ENCODE measurements at places on chromosomes 11 and 22.

GRCh38 chr22:42061041-42061440 lies 9.6 kb downstream of the NAGA start:
- DNase-seq = no peak

DNA sequence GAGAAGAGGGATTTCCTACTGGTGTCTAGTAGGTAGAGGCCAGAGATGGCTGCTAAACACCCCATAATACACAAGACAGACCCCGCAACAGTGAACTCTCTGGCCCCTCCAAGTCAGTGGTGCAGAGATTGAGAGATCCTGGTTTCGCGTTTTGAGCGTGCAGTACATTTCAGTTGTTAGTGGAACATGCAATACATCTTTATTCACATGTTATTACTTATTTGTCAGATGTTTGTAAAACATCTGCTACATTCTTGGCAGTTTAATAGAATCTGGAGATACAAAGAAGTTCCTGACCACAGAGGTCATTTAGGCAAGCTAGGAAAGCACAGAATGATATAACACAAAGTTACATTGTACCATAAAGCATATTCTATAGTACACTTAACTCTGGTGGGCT lies 41.5 kb downstream of the ST3GAL4 start:
- no peak for DNase-seq

GRCh38 chr22:28710107-28710506 lies 30.5 kb upstream of the TTC28 start:
- DNase-seq = no peak

- DNase-seq = no peak
Observed at GRCh38 chr11:41879214-41879613, 419.8 kb upstream of the LRRC4C start.

DNA sequence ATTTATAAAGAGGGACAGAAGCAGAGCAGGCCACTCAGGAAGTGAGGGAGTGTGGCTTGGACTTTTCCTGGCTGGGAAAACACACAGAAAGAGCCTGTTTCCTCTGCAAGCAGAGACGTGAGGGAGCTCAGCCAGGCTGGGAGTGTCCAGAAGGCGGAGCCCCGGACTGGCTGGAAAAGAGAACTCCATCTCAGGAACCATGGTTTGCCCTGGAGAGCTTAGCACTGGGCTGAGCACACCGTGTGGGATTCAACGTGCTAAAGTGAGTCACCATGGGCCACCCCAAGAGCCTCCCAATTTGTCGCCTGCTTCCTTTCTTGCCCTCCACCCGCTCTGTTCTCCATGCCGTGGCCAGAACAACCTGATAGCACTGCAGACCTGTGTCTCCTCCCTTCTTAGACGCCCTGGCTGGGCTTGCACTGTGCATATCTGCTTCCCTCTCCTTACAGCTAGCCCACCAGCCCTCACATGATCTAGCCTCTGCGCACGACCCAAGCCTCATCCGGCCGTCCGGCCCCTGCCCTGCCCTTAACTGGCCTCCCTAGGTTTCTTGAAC lies 51.8 kb downstream of the GALNT18 start:
- DNase-seq = no peak

GRCh38 chr11:30587269-30587812 lies 1.2 kb upstream of the MPPED2 start:
- DNase-seq = no peak

GRCh38 chr11:108501396-108501795 lies 3.2 kb upstream of the POGLUT3 start:
- no peak for DNase-seq

DNA sequence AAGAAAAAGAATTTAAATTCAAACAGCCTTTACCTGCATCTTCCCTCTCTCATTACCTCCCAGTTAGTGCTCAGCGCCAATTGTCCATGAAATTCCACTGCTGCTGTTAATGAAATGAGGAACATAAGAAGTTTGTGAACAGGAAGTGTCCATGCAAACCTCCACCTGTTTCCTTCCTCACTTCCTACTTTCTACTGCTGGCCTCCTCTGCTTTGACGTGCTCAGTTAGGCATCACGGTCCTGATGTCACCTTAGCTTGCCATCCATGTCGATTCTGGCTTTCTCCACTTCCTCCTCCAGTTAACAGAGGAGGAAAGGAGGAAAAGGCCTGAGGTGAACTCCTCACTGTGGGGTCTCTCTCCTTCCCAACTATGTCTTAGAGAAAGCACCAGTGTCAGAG lies 26.9 kb upstream of the HTR3A start:
- DNase-seq = no peak

DNA sequence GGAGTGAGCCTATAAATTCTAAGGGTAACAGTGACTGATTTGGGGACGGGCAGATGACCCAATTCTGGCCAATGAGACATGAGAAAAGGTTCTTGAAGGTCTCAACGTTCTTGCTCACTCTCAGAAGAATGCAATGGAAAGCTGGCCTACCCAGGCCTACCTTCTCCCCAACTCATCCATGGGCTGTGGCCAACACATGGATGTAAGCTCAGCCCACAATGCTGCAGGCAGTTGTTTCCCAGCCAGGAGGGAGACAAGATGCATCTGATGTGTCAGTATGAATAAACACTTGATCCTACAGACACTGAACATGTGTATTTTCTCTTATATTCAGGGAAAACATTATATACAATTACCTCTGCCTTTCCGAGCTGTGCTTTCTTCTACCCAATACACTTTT lies 24.4 kb downstream of the PI4KA start:
- DNase-seq = no peak

- no peak for DNase-seq
Observed at GRCh38 chr11:96091476-96091875, 167.6 kb upstream of the MTMR2 start.

DNA sequence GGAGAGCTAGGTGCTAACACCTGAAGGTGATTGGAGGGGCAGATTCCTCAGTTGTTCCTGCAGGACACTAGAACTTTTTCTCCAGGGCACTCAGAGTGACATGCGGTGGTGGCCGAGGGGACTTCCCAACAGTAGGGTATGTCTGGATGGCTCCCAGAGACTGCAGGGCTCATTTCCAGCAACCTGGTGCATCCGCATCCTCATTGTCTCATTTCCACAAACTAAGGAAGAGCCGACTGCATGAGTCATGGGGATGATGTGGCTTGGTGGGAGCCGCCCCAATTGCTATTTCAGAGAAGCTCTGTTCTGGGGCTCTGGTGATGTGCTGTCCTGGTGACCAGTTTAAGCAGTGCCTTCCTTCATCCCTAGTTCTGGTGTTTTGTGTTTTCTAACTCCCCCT lies 2.8 kb upstream of the ROBO4 start:
- DNase-seq = peak; percentile 23
